ENCODE measurements at places on chromosomes 5 and 9.

- DNase-seq: no peak
Measured at GRCh38 chr5:178551059-178551458, 39.1 kb downstream of the COL23A1 start.

- DNase-seq: no peak
Measured at GRCh38 chr9:86324308-86324707, 29.9 kb downstream of the TUT7 start.

GRCh38 chr5:78557601-78558000, 91.0 kb downstream of the LHFPL2 start:
- no peak for DNase-seq

- DNase-seq: no peak
Measured at GRCh38 chr5:122772446-122772845, 2.4 kb upstream of the SNX2 start.

DNA sequence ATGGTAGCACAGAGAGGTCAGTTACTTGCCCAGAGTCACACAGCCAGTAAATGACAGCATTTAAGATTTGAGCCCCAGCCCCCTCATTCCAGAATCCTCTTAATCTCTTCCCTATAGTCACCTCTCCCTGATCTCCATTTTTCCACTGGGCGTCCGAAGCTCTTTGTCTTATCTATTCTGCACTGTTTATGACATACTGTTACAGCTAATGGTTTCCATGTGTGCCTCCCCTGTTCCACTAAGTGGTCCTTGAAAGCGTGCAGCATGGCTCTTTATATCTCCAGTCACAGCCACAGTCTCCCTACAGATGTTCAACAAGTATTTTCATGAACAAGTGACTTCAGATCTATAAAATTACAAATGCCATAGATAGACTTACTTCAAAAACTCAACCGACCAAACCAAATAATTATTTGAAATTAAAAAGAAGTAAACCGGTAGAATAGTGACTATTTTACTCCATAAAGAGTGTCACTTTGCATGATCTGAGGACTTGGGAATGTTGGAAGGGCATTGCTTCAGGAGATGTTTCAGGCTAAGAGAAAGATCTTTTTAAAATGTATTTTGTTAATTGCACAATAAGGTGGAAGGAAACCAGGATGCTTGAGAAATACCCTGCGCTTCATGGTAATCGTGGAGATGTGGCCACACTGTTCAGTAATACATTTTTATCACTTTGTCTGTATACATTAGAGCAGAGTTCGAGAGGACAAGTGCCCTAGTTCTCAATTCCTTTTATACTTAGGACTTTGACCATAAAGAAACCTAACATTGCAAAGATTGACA, 237.2 kb downstream of the FBXL7 start:
- no peak for DNase-seq

- no peak for DNase-seq
Measured at GRCh38 chr9:16809912-16810610, 60.4 kb downstream of the BNC2 start.

DNA sequence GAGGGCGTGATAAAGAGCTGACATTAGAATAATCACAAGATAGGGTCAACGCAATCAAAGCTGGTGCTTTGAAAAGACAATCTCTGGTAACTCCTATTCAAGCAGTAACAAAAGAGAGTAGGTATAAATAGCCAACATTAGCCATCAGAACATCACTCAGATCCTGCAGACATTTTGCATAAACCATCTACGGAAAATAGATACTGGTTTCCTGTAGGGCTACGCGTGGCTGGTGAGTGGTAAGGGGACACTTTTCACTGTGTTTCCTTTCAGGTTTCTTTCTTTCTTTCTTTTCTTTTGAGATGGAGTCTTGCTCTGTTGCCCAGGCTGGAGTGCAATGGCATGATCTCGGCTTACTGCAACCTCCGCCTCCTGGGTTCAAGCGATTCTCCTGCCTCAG, 22.3 kb downstream of the TTF1 start:
- no peak for DNase-seq

DNA sequence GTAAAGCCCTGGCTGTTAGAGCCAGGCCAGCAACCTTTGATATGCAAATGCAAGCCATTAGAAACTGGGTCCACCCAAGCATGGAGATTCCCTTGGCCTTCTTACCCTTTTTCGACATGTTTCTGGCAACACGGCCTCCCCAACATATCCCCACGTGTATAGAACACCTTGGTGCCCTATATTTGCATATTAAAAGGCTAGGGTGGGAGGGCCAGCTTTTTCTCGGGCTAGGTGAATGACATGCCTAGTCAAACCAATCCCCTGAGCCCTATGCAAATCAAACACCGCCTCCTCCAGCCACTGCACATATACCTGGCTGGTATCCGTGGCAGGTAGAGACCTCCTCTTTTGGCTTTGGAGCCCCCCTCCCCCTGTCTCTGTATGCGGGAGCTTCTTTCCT, 55.6 kb upstream of the ZFR start:
- no peak for DNase-seq

- peak; percentile 71 for DNase-seq
Measured at GRCh38 chr5:36507332-36507952, 99.0 kb upstream of the SLC1A3 start.

DNA sequence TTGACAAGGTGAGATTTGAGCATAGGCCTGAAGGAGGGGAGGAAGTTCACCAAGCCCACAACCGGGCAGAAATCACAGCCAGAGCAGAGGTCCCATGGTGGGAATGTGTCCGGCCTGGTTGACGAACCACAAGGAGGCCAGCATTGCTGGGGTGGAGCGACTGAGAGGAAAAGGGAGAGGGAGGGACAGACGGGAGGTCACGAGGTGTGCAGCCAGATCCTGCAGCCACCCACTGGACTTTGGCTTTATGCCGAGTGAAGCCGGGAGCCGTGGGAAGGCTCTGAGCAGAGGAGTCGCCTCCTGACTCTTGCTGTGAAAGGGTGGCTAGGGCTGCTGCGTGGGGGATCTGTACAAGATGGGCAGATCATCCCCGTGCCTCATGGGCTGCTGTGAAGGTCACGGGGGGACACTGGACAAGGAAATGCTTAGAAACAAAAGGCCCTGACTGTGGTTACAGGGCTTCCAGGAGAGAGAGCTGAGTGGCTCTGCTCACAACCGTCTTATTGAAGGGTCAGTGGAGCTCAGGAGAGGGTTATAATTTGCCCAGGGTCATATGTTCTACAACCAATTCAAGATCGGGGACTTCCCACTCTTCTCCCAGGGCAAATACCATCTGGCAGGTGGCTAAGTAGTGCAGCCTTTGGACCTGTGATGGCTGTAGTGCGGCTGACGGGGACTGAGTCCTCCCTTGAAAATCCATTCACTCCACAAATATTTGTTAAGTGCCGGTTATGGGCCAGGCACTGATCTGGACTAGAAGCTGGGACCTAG, 15.6 kb upstream of the CD74 start:
- DNase-seq: no peak

DNA sequence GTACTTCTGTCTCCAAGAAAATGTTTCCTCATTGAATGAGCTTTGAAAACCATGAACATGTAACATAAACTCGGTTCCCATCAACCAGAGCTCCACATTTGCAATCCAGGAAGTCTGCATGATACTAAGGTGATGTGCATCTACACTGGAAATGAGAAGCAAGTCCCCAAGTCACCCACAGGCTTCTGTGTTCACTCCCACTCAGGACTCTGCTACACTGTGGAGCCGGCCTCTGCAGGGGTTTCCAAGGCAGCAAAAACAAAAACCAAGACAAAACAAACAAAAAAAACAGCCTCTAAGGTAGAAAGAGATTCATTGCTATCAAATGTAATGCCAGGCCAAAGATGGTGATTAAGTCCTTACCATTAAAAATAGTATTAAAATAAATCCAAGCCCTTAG, 593.7 kb downstream of the IRX1 start:
- no peak for DNase-seq

DNA sequence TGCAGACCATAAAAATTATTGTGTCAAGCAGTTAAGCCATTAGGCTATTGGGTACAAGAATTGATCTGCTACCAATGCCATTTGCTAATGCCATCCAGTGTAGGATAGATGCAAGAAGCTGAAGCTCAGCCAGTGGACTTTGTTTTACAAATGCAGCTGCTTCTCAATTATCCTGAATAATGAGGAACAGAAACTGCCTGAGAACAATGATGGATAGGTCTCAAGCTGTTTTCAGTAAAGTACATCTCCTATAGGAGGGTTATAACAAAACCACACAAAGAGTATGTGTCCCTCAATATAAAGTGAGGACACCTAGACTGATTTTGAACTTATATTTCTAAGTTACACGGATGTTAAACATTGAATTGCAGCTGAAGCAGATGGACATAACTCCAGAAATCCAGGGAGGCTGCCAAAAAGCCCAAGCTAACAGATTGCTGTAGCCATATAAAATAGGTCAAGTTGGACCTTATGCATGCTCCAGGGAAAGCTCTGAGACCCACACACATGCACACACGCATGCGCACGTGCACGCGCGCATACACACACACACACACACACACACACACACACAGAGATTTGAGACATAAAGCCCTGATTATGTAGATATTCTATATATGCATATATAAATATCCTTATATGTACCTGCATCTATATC, 482.7 kb upstream of the CD180 start:
- no peak for DNase-seq

- no peak for DNase-seq
Measured at GRCh38 chr5:114319821-114320220, 42.0 kb upstream of the KCNN2 start.

DNA sequence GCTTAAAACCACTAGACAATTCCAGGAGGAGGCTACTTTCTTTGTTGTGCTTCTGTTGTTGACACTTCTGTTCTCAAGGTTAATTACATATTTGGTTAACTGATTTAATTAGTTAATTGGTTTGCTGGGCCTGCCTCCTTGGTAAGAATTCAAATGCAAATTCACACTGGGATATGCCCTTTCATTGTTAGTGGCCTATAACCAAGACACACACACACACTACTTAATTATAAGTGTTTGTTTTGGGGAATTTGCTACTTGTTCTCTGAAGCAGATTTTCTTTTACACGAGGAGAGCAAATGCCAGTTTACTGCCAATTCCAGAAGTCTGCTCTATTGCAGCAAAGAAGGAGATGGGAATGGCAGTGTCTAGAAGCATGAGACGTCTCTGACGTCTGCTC, 101.6 kb upstream of the BASP1 start:
- DNase-seq: no peak

- DNase-seq: peak; percentile 34
Measured at GRCh38 chr9:33164138-33164809, 2.9 kb downstream of the B4GALT1 start.

DNA sequence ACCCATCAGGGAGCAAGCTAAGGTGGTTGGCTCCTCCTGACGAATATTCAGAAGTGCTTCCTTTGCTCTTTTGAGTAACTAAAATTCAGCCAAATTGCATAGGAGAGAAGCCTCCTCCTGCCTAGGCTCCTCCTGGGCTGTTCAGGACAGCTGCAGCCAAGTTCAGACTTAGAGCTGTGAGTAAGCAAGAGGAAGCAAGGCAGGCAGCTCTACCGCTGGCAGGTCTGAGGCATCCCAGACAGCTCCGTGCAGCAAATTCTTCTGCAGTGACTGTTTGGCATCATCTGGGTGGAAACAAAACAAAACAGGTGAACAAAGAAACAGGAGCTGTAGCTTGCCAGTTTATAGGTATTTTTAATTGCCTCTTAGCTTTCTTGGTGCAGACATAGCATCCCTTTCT, 421.0 kb downstream of the GADD45G start:
- DNase-seq: no peak

DNA sequence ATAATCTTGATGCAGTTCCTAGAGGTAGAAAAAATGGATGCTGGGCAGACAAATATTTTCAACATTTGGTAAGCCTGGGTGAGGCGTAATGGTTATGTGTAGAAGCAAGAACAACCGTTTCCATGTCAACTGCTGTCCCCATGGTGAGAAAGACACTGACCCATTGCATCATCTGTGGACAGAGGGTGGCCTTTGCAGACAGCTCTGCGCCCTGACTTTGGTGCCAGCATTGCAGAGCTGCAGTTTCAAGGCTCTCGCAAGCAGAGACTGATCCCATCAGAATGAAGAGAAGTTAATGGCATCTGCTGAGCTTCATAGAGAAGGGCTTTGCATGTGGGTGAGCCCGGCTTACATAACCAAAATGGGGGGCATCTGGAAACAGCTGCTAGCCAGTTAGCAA, 179.0 kb upstream of the ADRA1B start:
- no peak for DNase-seq

DNA sequence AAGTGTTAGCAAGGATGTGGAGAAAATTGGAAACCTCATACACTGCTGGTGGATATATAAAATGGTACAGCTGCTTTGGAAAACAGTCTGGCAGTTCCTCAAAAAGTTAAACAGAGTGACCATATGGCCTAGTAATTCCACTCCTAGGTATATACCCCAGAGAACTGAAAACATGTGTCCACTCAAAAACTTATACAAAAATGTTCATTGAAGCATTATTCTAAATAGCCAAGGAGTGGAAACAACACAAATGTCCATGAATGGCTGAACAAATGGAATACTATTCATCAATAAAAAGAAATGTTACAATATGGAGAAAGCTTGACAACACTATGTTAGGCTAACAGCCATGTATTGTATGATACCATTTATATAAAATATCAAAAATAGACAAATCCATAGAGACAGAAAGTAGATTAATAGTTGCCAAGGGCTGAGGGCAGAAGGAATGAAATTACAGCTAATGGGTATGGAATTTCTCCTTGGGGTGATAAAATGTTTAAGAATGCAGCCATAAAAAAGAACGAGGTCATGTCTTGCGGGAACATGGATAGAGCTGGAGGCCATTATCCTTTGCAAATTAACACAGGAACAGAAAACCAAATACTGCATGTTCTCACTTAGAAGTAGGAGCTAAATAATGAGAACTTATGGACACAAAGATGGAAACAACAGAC, 33.6 kb upstream of the FBP1 start:
- DNase-seq: no peak

DNA sequence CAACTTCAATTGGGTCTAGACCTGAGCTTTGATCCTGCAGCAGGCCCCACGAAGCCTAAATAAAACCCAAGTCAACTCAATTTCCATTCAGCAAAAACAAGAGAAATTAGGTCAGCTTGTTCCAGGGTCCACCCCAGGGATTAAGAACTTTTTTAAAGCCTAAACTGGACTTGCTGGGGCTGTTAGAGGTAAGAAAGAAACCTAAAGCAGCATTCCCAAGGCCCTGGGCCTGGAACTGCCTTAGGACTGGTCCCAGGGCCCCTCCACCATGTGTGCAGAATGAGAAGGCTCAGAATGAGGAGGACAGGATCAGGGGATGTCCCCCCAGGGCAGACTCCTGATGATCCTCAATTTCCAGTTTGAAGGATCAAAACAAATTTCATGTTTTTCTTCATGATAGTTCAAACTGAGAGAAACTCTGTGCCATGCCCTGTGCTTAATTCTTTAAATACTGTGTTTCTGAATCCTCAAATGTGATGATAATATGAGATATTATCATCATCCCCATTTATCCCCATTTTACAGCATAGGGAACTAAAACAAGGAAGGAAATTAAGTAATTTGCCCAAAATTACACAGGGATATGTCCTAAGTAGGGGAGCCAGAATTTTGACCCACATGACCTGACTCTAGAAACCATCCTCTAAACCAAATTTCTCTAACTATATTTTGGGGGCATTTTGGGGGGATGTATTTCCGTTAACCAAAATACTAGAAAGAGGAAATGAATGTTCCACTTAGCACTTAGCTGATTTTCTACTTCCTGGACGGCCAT, 64.5 kb downstream of the DENND1A start:
- no peak for DNase-seq

Measured in activated CD4-positive, alpha-beta T cell treated with anti-CD3 and anti-CD28 coated beads, Interleukin-10, Interleukin-2, amounts not matched to agents 100 ng/mL and 50 ng/mL, durations not matched to agents 16 hours and 8 hours (primary cell).